ENCODE measurements at places on chromosomes 13 and 19.

- no peak for DNase-seq
Observed at GRCh38 chr13:39329182-39329639, 273.8 kb downstream of the LHFPL6 start.

DNA sequence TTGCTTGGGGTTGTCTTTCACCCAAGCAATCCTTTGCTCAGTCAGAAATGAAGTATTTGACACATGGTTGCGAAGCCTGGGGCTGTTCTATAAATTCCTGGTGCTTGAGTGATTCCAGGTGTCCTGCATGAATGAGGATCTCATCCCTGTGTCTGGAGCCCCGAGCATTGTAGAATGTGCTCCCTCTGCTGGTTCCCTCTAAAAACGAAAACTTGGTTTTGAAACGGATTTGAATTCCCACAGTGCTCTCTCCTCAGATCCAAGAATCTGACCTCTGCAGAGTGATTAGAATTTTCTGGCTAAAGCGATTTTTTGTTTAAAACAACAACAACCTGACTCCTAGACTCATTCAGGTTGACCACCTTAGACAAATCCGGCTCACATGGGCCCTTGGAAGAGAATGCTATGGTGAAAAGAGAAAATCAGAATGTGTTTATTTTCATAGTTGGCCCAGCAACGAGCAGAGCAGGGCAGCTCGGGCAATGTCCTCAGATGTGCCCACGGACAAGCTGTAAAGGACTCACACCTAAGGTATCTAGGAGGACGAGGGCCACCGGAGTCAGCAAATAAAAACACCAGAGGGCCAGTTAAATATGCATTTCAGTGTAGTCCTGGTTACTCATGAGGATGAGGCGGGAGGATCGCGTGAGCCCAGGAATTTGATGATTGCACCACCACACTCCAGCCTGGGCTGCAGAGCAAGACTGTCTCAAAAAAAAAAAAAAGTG lies 8.7 kb upstream of the ATP12A start:
- peak; percentile 96 for DNase-seq

DNA sequence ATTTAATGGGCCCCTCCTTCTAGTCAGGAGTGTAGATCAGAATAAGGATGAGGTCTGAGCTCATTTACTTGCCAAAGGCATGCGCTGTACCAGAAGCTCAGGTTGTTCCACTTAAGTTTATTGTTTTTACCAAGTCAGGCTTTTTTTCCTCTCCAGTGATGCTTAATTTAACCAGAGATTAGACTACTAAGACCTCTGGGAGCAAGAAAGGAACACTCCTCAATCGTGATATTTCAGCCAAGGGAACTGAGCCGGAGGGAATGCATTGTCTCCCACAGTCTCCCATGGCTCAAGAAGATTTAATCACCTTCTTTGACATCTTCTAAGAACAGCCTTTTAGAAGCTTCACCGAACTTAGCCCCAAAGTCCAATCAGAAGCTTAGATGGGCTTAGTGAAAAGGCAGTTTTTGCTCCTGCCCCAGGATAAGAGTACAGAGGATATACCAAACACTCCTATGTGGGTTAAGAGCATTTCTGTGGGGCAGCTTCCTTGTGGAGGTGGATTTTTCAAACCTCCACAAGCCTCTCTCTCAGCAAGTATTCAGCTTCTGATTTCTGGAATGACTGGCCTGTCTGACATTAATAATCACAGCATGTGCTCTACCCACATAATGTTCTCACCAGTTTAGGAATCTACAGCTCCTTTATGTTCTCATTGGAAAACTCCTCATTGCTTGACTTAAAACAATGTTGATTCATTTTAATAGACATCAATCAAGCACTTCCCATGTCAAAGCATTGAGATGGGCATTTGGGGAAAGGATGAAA lies 322.7 kb downstream of the SUCLA2 start:
- peak; percentile 51 for DNase-seq

DNA sequence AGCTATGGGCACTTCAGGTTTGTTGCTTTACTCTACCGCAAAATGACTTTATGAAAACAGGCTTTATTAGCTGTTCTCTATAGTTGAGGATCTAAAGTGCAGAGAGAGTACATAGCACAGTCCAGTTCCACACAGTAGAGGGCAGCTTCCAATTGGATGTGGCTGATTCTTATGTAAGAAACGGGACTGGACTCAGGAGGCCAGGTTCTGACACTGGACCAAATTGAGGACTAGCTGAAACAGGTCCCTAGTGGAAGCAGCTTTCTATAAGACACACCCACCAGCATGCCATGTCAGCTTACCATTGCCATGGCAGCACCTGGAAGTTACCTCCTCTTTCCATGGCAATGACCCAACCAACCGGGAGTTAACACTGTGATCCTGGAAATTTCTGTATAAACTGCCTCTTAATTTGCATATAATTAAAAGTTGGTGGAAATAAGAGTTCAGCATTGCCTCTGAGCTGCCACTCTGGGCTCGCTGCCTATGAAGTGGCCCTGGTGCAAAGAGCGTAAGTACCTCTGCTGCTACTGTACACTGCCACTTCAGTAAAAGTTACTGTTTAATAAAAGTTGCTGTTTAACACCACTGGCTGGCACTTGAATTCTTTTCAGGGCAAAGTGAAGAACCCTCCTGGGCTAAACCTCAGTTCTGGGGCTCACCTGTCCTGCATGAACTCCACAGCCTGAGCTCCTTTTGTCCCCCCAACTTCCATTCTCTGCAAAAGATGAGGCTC lies 211.9 kb upstream of the SLC10A2 start:
- no peak for DNase-seq

GRCh38 chr19:20999731-21000352 lies 20.6 kb upstream of the ZNF430 start:
- peak; percentile 82 for DNase-seq

DNA sequence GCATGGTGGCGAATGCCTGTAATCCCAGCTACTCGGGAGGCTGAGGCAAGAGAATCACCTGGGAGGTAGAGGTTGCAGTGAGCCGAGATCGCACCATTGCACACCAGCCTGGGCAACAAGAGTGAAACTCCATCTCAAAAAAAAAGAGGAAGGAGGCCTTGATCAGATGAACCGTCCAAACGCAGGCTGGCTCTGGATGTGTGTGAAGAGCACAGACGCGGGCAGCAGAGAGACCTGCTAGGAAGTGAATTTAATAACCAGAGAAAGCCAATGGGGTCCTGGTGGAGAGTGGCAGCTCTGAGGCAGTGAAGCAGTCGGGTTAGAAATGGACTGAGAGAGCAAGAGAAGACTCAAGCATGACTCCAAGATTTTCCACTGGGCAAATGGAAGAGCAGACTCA lies 136.5 kb downstream of the RNF17 start:
- DNase-seq, result no peak

- DNase-seq, result no peak
Observed at GRCh38 chr19:54009440-54009839, 18.0 kb downstream of the CACNG6 start.
